ENCODE measurements at places on chromosomes 5 and 9.

DNA sequence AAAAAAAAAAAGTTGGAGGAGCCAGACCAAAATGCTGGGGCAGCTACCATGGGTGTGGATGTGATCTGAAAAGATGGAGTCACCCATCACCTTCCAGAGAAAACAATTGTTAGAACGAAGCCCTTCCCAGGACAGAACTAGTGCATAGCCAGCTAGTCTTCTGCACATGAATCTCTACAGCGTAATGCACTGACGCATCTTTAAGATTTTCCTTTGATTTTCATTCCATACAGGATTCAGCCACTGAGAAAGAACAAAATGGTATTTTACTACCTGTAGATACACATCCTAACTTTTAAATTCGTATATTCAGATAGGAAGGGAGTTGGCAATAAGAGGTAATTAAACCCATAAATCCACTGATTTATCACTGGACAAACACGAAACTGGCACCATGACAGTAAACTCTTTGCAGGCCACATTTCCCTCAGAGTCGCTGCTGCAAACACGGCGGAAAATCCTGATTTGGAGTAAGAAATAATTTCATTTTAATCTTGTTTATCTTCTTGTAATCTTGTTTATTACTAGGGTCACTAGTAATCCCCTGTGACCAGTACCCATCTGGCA is 206.6 kb downstream of the SPOCK1 start:
- no peak for DNase-seq

DNA sequence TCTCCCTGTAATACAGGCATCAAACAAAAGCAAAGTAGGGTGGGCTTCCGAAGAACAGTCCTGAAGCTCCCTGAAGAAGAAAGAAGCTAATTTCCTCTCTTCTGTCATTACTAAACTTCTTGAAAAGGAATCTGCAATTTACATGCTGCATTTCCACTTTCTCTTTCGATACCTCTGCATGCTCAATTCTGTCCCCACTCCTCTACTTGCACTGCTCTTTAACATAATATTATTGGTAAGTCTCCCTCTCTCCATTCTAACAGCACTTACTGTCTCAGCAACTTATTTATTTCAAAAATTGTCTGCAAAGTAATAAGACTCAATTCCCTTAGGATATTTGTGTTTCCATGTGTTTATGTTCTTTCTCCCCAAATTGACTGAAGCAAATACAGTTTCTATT is 3.9 kb upstream of the PLPP1 start:
- no peak for DNase-seq

- DNase-seq: no peak
These were observed 3.6 kb downstream of the B4GALT1 start for GRCh38 chr9:33163433-33164137.

- DNase-seq: no peak
These were observed 81.3 kb downstream of the SUSD1 start for GRCh38 chr9:112093870-112094216.

DNA sequence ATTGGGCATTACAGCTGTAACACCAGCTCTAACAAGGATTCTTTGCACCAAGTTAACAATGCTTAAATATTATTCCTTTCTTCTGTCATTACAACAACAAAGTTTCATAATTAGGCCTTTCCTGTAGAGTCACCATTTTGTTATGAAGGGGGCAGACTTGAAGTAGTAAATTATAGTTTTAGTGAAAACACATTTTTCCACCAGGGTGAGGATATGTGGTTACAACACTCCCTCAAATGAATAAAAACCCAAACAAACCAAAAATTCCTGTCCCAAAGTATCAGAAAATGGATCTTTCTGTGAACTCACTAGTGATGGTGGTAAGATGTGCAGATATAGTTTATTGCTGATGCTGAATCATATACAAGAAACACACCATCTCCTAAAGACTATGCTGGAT is 250.5 kb upstream of the TUT7 start:
- DNase-seq: no peak

DNA sequence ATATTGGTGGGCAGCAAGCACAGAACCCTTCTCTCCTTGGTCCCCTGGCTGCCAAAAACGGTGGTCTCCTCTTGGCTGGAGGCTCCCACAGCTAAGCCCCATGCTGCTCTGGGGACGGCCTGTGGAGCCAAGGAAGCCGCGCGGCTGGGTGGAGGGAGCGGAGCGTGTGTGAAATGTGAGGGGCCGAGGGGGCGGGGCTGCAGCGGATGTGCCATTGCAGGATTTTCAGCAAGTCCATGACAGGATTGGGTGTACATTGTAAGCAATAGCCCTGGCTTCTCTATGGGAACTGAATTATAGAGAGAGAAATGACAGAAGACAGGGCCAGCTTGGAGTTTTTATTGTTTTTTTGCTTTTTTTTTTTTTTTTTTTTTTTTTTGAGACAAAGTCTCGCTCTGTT is 336.5 kb downstream of the DIRAS2 start:
- DNase-seq: no peak
